IPS DF 6.9 (cell line): ENCODE measurements at places on chromosomes 6 and 20.

GRCh38 chr6:35967076-35967774 is 46.3 kb upstream of the SRPK1 start:
- no peaks in the 10 kb centered on the region for H3K36me3 ChIP-seq
- DNase-seq = no peak
- H3K4me1 ChIP-seq = no peaks in the 10 kb centered on the region
- no peak overlapping the region for H3K27ac ChIP-seq
- H3K4me3 ChIP-seq = no peak overlapping the region

- no peaks in the 10 kb centered on the region for H3K27me3 ChIP-seq
- DNase-seq = no peak
- no peak overlapping the region for H3K27ac ChIP-seq
- H3K4me3 ChIP-seq = no peak overlapping the region
- H3K36me3 ChIP-seq = no peaks in the 10 kb centered on the region
Observed at GRCh38 chr6:138863321-138863720, 67.4 kb downstream of the ECT2L start.

DNA sequence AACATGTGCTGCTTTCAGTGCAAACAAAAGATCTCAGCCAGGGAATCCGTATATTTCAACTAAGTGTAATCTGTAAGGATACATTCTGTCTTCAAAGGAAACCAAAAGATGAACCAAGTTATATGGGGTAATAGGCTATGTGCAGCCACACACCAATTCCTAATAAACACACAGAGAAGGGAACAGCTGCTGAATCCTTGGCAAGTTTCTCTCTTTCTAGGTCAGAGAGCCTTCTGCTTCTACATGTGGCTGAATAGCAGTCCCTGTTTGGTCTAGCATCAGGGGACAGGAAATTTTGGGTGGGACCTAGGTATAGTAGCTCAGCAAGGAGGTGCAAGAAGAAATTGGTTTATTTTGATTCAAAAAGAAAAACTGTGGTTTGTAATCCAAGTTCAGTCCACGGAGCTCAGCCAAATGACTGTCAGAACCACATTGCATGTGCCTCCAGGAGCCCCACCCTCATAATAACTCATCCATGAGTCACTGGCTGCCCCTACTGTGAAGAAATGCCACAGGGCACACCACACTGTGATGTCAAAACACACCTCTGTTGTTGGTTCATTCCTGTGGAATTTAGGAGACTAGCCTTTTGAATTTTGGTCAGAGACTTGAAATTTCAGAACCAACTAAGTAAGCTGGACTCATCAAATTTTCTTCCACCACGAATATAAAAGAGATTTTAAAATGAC is 21.1 kb downstream of the SPTLC3 start:
- no peaks in the 10 kb centered on the region for H3K27me3 ChIP-seq
- DNase-seq = no peak
- no peak overlapping the region for H3K27ac ChIP-seq
- H3K4me1 ChIP-seq = no peaks in the 10 kb centered on the region
- no peak overlapping the region for H3K4me3 ChIP-seq

DNA sequence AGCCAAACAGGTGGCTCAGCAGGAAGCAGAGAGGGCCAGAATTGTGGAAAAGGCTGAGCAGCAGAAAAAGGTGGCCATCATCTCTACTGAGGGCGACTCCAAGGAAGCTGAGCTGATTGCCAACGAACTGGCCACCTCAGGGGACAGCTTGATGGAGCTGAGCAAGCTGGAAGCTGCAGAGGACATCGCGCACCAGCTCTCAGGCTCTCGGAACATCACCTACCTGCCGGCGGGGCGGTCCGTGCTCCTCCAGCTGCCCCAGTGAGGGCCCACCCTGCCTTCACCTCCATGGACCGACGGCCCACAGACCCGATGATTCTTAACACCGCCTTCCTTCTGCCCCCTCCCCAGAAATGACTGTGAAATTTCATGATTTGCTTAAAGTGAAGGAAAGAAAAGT is 17.8 kb upstream of the RAET1L start:
- no peak for DNase-seq
- H3K36me3 ChIP-seq = no peaks in the 10 kb centered on the region
- H3K4me3 ChIP-seq = no peak overlapping the region
- H3K27me3 ChIP-seq = peaks cover 11% of the 10 kb centered on the region; the same call in 1 of the 2 replicates

DNA sequence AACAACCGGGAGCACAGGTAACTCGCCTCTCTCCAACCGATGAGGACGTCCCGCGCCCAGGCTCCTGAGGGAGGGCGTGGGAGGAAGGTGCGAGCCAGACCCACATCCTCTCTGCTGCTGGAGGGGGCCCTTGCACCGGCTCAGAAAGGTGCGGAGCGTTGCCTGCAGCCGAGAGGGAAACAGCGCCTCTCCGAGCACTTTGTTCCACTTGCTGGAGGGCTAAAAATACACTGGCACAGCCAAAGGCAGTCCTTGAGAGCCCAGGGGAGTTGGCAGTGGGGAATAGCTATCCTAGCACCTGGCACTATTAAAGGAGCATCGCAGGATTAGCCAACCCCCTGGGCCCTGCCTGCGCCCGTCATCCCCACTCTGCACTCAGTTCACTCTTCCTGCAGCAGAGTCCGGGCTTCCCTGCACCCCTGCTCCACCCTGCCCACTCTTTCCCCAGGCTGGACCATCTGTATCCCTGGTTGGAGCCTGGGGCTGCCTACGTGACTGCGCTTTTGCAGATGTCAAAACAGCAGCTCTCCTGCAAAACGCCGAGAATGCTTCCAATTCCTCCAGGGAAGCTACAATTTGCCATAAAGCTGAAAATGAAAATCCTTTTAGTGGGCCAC is 108.9 kb downstream of the SNX5 start:
- H3K4me1 ChIP-seq = peaks cover 9% of the 10 kb centered on the region
- no peaks in the 10 kb centered on the region for H3K27me3 ChIP-seq
- DNase-seq = no peak
- no peaks in the 10 kb centered on the region for H3K36me3 ChIP-seq
- H3K4me3 ChIP-seq = no peak overlapping the region
- no peak overlapping the region for H3K27ac ChIP-seq
